SW480 (cell line): ENCODE measurements at places on chromosomes 16 and 17.

GRCh38 chr17:35146214-35146833 is 1.3 kb upstream of the UNC45B start:
- DNase-seq, result no peak

DNA sequence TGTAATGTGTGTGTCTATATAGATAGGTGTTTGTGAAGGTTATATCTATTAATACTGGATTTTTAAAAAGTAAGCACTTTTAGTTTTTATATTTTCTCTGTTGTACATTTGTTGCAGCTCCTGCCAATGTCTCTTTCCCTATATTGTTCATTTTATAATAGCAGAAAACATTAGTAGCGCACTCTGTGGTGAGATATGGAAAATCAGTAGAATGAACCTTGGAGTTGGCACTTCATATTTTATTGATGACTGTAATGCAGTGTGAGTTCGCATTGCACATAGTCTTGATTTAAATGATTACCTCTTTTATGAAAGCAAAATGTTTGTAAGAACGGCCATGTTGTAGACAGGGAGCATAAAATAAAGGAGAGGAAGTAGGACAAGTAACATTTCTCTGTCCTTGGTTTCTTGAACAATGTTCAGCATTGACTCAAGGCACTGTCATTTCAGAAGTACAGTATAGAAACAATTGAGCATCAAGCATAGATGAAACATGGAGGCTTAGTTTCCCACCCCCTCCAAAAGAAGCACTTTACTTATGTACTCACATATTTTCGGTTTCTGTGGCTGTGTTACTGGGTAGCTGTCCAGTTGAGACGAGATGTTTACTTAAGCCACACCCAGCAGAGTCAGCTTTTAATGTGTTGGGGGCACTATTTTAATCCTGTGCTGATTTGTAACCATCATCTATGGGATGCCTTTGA is 74.0 kb downstream of the TANC2 start:
- DNase-seq, result peak; percentile 64

- DNase-seq, result peak; percentile 49
Observed at GRCh38 chr17:49646391-49647255, 31.3 kb downstream of the SPOP start.

DNA sequence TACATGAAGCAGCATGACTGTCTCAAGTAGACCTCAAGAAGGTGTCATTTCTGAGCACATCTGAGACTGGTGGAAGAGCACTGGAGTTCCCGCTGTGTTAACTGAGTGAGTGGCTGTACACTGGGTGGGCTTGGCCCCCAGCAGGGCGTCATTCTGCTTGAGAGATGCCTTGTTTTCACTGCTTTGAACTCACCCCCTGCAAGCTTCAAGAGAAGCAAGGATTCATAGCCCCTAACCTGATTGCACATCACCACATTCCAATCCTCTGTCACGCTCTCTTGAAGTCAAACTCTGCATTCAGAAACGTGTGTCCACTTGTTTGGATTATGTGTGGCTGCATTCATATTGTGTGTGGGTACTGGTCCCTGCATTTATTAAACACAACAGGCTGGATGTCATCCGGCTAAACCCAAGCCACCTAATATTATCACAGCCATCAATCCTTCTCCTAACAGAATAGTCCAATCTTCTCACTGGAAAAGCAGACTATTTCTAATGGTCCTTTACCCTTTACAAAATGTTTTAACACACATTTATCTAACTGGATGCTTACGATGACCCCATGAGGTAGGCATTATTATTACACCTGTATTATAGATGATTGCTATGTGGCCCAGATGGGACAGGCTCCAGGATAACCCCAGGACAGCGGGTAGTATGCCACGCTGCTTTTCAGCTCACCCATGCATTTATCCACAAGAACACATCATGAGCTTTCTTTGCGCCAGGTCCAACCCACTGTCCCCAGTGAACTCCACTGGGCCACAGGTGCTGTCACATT is 76.3 kb downstream of the USP31 start:
- no peak for DNase-seq

GRCh38 chr17:74079537-74080300 is 123.8 kb upstream of the RPL38 start:
- DNase-seq, result no peak

DNA sequence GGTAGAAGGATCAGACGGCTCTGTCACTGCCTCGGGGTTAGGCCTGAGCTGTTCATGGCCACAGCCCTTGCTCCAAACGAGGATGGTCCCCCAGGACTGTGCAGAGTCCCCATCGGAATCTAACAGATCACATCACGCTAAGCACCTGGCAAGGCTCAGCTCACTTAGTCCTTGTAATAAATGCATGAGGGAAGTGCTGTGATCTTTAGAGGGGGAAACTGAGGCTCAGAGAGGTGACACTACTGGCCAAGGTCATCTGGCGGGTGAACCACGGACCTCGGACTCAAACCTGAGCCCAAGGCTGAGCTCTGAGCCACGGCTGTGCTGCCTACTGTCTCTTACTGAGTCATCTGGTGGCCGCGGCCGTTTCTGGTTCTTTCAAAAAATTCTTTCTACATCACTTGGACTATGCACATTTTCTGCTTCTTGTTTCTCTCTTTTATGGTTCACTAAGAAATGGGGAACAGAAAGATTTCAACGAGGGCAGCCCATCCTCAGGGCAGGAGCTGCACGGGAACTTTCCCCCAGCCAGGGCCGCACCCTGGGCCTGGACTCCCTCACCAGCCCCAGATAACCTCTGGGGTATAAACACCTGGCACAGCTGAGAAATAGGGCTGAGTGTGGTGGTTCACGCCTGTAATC is 55.6 kb downstream of the COTL1 start:
- DNase-seq, result no peak

DNA sequence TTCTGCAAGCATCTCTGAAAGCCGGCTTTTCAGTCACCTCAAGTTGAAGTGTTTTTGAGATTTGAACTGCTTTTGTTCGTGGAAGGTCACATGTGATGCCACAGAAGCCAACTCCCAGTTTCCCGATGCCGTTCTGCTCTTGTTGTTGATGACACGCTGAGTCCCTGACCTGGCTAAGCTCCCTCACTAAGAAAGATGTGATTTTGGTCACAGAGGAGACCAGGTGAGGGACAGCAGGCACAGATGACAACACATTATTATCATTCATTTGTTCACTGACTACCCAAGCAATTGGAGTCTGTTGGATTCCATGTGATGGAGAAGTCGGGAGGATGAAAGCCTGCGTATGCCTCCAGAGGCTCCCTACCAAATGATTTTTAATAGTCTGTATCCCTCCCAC is 822.4 kb upstream of the RBFOX1 start:
- no peak for DNase-seq

GRCh38 chr17:72448019-72448418 is 327.2 kb downstream of the SOX9 start:
- no peak for DNase-seq

GRCh38 chr17:39671651-39672521 is 3.6 kb downstream of the PNMT start:
- peak; percentile 38 for DNase-seq

GRCh38 chr16:68750193-68750695 is 13.2 kb downstream of the CDH1 start:
- no peak for DNase-seq

DNA sequence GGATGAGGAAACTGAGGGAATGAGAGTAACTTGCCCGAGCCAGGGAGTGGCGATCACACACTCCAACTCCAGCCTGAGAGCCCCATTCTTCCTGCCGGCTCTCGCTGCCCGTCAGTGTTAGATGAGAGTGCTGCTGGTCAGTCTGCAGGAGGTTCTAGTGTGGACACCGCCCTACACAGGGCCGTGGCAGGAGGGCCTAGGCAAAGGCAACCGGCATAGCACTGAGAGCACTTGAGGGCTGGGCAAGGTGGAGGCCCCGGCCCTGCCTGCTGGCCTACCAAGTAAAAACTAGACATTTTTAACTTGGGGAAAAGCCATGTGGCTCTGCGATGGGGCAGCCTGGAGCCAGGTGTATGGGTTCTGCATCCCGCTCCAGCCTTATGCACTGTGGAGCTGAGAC is 354.8 kb downstream of the SEC14L1 start:
- no peak for DNase-seq

GRCh38 chr17:66422186-66422585 is 119.8 kb downstream of the PRKCA start:
- DNase-seq, result no peak

DNA sequence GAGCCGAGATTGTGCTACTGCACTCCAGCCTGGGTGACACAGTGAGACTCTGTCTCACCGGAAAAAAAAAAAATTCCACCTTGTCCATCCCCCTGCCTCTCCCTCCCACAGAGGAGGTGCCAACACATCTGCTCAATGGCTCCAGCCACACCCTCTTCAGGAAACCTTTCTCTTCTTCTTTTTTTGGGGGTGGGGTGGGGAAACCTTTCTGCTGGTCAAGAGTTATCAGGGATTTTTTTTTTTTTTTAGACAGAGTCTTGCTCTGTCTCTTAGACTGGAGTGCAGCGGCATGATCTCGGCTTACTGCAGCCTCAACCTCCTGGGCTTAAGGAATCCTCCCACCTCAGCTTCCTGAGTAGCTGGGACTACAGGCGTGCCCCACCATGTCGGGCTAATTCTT is 18.7 kb downstream of the TNS4 start:
- peak; percentile 76 for DNase-seq

- no peak for DNase-seq
Observed at GRCh38 chr16:50428116-50428515, 59.3 kb upstream of the BRD7 start.

DNA sequence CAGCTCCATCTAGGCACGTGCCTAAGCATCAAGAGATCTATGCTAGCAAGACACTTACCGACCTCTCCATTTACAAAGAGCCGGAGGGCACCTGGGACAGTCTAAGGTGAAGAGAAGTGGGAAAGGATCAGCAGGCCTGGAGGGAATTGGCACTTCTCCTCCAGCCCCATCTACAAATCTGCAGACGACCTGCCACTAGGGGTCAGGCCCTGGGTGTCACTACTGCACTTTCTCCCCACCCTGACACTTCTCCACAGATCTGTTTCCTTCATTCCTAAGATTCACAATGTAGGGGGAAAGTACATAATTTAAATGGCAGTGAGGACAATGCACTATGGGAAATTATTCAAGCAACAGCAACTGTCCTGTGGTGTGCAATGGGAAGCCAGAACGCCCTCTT is 8.1 kb downstream of the MKS1 start:
- DNase-seq, result no peak

- peak; percentile 71 for DNase-seq
Observed at GRCh38 chr17:42519546-42520491, 16.2 kb upstream of the NAGLU start.

GRCh38 chr16:10322723-10323527 is 62.9 kb upstream of the ATF7IP2 start:
- no peak for DNase-seq

DNA sequence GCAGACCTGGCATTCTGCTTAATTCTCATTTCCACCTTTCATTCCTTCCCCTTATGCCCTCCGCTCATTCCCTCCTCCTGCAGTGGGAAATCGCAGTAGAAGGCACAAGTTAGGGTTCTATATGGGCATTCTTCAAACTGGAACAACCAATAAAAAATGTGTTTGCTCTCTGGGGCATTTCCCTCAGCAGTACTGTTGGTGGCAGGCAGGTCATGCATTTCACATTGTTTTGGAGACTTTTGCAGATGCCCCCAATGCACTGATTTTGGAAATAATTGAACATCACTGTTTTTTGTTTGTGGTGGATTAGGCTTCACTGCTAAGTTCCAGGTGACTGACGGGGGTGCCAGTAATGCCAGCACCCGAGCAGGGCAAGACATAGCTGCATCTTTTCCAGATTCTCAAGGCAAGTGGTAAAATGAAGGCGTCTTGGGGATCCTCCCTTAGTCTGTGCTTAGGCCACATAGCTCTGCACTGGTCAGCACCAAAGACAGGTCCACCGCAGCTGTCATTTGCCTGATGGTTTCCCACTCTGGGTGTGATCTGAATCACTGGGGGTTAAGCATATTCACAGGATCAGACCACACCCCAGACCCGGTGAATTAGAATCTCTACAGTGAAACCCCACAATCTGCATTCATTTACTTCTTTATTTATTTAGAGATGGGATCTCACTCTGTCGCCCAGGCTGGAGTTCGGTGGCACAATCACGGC is 304.5 kb downstream of the CPPED1 start:
- DNase-seq, result no peak

- no peak for DNase-seq
Observed at GRCh38 chr16:16940351-16940750, 530.4 kb downstream of the XYLT1 start.

GRCh38 chr17:48340916-48341315 is 89.1 kb downstream of the SKAP1 start:
- no peak for DNase-seq
